SHP77 (cell line): ENCODE measurements at places on chromosomes 11 and 22.

GRCh38 chr11:118646393-118646792 lies 33.1 kb downstream of the TREH start:
- no peak for DNase-seq

GRCh38 chr11:6862961-6863360 lies at the start of gene OR10A2:
Gene OR10A2, plus strand, starts transcription at chr11:6863057. Its CDS starts 6,698 bp downstream, at chr11:6869755.
- DNase-seq = no peak

DNA sequence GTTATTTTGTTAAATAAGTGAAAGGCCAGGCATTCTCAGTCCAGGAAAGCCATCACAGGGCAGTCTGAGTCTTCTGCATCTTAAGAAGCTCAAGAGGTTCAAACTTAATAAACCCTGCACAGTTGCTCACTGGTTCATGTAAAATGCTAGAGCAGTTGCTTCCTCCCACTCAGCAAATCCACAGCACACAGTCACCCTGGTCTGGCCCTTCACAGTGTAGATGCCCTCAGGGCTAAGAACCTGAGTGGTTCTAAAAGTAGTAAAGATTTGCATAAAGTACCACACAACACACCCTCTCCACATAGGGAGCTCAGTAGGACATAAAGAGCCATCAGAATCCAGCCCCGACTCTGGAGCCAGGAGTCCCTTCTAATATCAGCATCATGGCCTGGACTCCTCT lies 58.7 kb downstream of the ZNF280B start:
- no peak for DNase-seq

GRCh38 chr11:128628325-128628673 lies 40.9 kb upstream of the ETS1 start:
- no peak for DNase-seq

DNA sequence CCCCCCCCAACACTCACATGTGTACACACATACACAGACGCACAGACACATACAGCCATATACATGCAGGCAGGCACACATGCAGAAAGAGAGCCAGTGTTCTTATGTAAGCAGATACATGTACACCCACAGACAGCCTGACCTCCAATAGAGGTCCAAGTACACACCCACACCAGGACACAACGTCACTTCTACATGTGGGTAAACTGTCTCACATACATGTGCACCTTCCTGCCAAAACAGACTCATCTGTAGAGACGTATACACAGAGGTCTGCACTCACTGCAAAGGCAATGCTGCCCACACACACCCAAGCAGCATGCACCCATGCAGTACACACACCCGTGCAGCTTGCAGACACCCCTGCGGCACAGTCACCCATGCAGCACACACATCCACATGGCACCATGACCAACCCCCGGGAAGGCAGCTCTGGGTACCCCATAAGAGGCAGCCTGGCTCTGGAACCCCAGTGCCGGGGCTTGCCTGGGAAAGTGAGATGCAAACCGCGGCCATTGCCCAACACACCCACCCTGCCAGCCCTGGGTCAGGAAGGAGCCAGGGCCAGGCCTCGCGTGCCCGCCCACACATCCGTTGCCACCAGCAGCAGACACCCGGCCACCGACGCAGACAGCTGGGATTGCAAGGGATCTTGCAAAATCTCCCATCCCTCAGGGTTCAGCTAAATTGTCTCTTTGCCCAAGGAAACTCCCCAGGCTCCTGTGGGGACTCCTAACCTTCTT lies 10.1 kb downstream of the CASTOR1 start:
- DNase-seq = no peak

GRCh38 chr11:28420099-28420498 lies 311.9 kb downstream of the METTL15 start:
- no peak for DNase-seq

GRCh38 chr22:20758688-20759087 lies 15.2 kb upstream of the SERPIND1 start:
- DNase-seq = no peak

- DNase-seq = no peak
Measured at GRCh38 chr11:62588966-62589637, 2.2 kb downstream of the TUT1 start.

DNA sequence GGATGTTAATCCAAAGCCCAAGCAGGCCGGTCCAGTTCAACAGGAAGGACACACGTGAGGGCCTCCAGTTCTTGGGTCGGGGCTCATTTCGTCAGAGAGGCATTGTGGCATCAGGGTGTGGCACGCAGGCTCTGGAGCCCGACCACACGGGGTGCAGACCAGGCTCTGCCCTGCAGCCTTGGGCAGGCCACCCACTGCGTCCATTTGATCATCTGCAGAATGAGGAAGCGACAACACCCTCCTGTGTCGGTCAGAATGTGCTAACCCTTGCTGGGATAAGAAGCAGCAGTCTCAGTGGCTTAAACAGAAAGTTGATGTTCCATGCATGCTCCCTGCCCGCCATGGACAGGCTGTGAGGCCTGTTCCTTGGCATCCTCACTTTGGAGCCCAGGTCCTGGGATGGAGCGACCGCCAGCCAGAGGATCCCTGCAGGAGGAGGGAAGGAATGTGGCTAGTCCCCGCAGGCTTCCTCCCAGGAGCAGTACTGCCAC lies 10.8 kb downstream of the RIBC2 start:
- DNase-seq = no peak

DNA sequence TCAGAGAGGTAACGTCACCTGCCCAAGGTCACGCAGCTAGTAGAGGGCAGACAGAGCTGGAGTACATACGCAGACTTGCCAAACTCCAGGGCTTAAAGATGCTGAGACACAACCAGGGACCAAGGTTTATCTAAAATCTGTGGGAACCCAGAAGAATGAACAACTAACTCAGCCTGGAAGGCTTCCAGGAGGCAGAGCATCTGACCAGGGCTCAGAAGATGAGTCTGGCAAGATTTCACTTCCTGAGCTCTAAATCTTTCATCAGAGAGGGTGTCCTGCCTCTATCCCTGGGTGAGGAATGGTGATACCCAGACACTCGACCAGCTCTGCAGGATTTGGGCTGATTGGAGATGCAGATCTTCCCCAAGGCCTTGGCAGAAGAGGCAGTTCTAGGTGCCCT lies 9.1 kb downstream of the GAL3ST1 start:
- no peak for DNase-seq

GRCh38 chr11:126443120-126443519 lies 87.6 kb downstream of the ST3GAL4 start:
- peak; percentile 18 for DNase-seq

GRCh38 chr22:46753360-46753759 lies 9.1 kb upstream of the TBC1D22A start:
- no peak for DNase-seq

- DNase-seq = no peak
Measured at GRCh38 chr11:103700622-103701021, 335.8 kb upstream of the DDI1 start.

- no peak for DNase-seq
Measured at GRCh38 chr11:82533628-82534327, 199.9 kb downstream of the FAM181B start.

- DNase-seq = no peak
Measured at GRCh38 chr11:87722756-87723565, 452.3 kb downstream of the RAB38 start.

- DNase-seq = no peak
Measured at GRCh38 chr11:78359921-78360320, 57.7 kb downstream of the GAB2 start.

GRCh38 chr11:3037040-3037944 lies 19.9 kb downstream of the CARS1 start:
- DNase-seq = peak; percentile 14

- peak; percentile 95 for DNase-seq
Measured at GRCh38 chr22:42388130-42388797, 43.9 kb downstream of the NFAM1 start.

DNA sequence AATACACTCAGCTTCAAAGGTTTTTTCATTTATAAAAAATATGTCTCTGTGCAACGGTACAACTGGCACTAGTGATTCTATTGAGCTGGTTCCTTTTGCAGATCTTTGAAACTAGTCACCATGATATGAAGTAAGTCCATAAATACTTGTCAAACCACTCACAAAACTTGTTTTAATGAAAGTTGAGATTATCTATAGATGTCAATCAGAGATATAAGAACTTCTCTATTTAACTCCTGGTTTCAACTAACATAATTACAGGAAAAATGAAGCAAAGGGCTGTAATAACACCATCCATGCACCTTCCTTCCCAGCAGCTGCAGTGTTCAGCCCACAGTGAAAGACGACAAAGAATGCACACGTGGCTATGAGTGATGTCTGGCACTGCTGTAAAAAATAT lies 44.7 kb downstream of the TMEM123 start:
- DNase-seq = no peak

DNA sequence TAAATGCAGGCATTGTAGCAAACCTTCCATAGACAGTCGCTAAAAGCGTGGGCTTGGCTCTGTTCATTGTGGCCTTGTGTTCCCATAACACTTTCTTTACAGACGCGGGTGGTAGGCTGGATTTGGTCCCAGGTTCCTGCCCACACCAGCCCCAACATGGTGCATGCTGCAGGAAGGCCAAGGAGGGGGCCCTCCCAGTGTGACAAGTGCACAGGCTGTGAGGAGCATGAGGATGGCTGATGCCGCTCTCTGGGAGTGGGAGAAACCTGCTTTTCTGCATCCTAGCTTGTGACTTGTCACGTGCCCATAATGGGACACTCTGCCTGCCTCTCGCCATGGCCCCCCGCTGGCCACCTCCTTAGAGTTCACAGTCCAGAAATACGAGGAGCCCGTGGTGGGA lies 161.8 kb upstream of the B3GAT1 start:
- no peak for DNase-seq

GRCh38 chr11:115993590-115993989 lies 489.4 kb upstream of the CADM1 start:
- DNase-seq = no peak
